Fibroblast of gingiva (primary cell): ENCODE measurements at places on chromosomes 1 and 21.
A peak's percentile ranks its signal among the peaks of the same experiment; 100 is the strongest.

DNA sequence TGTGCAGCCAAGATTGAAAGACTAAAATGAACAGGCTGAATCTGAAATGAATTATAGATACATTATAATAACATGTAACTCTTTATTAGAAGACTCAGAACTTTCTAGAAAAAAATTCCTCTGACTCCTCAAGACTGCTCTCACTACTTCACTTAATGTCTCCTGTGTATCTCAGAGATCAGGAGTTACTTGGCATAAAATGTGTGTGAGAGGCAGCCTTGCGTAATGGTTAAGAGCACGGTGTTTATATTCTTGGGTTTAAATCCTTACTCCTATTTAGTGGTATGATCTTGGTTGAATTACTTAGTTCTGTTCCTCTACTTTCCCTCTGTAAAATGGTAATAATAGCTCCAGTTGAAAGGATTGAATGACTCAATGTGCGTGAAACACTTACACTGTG is 634.9 kb downstream of the LTN1 start:
- peak; percentile 57 for DNase-seq

GRCh38 chr1:78622548-78622947 is 2.3 kb downstream of the IFI44L start:
- no peak for DNase-seq

GRCh38 chr1:178030467-178030866 is 60.6 kb upstream of the SEC16B start:
- DNase-seq = no peak

GRCh38 chr1:81144240-81144825 is 656.4 kb upstream of the ADGRL2 start:
- DNase-seq = peak; percentile 45

GRCh38 chr1:79044974-79045650 is 38.6 kb upstream of the ADGRL4 start:
- peak; percentile 3 for DNase-seq

DNA sequence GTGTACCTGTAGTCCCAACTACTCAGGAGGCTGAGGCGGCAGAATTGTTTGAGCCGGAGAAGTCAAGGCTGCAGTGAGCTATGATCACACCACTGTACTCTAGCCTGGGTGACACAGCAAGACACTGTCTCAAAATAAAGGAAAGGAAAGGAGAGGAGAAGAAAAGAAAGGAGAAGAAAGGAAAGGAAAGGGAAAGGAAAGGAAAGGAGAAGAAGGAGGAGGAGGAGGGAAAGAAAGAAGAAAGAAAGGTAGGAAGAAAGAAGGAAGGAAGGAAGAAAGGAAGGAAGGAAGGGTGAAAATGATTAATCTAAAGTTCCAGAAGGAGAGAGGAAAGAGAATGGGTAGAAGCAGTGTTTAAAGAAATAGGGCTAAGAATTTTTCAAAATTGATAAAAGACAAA is 12.2 kb downstream of the SPOCD1 start:
- no peak for DNase-seq

- no peak for DNase-seq
Observed at GRCh38 chr21:40688106-40688864, 158.7 kb downstream of the DSCAM start.

DNA sequence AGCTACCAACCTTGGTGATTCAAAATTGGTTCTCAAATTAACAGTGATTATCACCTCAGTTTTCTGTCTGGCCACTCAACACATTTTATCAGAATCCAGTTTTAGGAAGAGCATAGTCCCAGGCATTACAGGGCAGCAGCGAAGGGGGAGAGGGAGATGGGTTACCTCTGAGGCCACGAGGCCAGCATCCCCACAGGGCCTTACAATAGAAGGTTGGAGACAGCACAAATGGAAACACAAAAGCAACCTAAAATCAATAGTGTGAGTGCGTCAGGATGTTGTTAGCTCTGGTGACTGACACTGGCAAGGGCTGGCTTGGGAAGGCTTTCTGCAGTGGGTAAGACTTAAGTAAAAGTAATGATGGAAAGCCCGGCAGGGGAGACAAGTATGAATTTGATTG is 79.5 kb downstream of the JAK1 start:
- no peak for DNase-seq

- no peak for DNase-seq
Observed at GRCh38 chr21:19508844-19509243, 1105.3 kb upstream of the TMPRSS15 start.

GRCh38 chr1:207355060-207355459 is 33.6 kb downstream of the CD55 start:
- DNase-seq = no peak

DNA sequence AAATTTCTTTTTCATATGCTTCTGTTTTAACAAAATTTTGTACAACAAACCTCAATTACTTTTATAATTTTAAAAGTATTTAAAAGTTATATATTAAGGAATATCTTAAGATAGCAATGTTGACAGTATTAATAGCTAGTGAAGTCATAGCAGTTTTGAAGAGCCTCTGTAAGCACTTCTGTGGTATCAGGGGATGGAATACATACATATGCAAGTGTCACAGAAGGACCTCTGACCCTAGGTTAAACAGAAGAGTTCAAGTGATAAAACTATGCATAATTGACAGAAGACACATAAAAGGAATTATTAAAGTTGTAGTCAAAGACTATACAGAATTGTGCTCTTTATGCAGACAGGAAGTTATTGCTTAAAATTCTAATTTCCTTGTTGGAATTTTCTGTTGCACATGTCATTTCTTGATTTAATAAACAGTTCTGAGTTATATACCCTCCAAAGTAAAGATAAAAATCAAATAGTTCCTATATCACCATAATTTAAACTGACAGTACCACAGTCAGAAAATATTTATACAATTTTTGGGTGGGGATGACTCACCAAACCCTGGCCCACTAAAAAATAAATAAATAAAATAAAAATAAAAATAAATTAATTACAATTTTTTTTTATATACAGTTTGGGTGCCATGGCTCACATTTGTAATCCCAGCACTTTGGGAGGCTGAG is 27.1 kb downstream of the IPP start:
- DNase-seq = no peak

- no peak for DNase-seq
Observed at GRCh38 chr1:150383631-150384324, 19.8 kb downstream of the RPRD2 start.

DNA sequence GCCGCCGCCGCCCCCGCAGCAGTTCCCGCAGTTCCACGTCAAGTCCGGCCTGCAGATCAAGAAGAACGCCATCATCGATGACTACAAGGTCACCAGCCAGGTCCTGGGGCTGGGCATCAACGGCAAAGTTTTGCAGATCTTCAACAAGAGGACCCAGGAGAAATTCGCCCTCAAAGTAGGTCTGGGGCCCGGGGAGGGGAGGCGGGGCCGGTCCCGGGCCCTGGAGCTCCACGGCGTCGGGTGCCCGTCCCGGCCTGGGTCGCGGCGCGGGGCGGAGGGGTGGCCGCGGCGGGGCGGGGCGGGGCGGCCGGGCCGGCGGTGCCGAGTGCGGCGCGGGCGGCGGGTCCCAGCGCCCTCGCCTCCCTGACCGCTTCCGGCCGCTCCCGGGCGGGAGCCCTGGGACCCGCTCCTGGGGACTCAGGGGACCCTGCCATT is 646 bp downstream of the MAPKAPK2 start:
- no peak for DNase-seq

DNA sequence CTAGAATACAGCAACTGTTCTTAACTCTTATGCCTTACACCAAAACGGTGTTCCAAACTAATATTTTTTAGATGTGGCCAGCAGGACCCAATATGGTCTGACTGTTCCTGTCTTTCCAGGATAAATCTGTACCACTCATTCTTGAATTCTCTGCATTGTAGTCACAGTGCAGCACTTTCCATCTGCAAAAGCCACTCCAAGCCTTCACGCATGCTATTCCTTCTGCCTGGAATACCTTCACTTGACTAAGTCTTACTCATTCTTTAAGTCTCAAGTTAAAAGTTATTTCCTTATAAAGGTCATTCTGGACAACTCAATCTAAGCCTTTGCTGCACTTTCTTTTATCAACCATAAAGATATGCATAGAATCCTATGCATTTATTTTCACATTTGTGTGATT is 1194.5 kb downstream of the PLA2G4A start:
- no peak for DNase-seq

DNA sequence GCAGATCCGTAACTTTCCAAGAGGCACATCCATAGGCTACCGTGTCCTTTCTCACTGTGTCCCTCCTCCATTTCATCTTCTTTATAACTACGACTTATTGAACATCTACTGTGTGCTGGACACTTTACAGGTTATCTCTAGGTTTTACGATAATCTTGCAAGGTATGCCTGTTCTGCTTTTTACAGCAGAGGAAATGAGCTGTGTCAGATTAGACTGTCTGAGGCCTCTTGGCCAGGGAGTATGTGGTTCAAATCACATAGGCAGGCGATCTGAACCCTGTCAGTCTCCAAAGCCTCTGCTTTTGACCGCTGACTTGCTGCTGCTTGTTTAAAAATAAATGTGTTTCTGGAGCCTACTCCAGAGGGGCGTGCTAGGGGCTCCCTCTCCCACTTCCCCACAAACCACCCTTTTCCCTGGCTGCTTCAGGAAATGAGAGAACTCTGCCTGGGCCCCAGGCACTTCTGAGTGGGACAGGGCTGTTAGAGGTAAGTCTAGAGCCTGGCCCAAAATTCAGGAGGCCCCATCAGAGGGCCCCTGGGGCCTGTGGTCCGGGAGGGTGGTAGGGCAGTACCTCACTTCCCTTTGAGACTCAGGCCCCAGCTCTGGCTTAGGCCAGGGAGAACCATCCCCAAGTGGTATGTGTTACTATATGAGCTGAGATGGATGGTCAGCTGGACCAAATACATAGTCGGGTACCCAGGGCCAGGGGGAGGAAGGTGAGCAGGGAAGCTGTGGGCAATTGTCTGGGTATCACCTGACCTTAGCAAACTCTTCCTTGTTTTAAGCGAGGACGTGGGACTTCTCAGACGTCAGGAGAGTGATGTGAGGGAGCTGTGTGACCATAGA is 4.4 kb downstream of the PSEN2 start:
- no peak for DNase-seq

DNA sequence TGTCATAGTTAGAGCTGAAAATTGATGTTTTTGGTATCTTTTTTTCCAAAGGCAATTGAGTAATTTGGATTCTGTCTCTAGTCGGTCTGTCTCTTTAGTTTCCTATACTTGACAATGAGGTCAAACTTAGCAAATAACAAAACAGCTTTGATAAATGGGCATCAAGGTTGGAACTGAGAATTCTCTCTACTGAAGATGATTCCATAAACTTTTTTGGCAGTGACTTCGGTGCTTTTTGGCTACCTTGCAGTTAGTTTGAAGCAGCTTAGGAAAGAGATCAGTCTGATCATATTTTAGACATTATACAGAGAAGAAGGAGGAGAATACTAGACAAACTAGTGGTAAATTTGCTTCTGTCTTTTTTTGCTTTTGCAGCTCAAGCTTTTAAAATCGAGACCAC is 559 bp downstream of the VCAM1 start:
- DNase-seq = no peak

- DNase-seq = peak; percentile 81
Observed at GRCh38 chr21:16838331-16838730, 674.5 kb upstream of the CXADR start.

GRCh38 chr1:206554701-206555472 is 47.6 kb downstream of the RASSF5 start:
- DNase-seq = no peak
